Activated B cell treated with CpG ODN at 0.5 μM for 24 hours (primary cell): ENCODE measurements at places on chromosomes 12 and 14. TPM values are rescaled to one million over a fixed set of nuclear protein-coding genes. Genes with fewer than 3 reads are reported as not detected.

DNA sequence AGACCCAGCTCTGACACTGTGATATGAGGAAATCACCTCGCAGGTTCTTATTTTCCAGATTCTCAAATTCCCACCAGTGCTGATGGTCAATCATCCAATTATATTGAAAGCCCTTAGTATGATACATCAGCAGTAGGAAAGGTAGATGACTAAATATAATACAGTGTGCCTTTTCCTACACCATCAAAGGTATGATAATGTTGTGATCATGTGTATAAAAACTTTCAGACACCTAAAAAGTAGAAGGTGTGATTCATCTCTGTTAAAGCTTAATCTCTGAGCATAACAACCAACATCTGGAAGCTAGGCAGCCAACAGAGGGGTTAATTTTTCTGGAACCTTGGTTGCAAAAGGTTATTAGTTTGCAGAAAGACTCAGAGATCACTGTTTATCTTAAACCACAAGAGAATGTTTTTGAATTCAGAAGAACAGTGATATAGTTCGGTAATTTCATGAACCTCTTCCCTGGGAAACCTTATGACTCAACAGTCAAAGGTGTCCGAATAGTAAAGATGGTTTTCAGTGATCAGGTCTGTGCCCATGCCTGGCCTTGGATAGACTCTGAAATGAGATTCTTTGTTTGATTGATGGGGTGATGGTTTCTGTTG lies 122.5 kb downstream of the ETV6 start:
- no peak for DNase-seq
- peaks cover 67% of the 10 kb centered on the region for H3K4me1 ChIP-seq
- no peak overlapping the region for H3K27ac ChIP-seq
- no peak overlapping the region for H3K4me3 ChIP-seq
- H3K27me3 ChIP-seq, result no peaks in the 10 kb centered on the region
- H3K36me3 ChIP-seq, result peaks cover 45% of the 10 kb centered on the region

OTOGL gene
- total RNA-seq, result not detected in 2 replicates

- H3K27me3 ChIP-seq, result peaks cover 5% of the 10 kb centered on the region
- no peaks in the 10 kb centered on the region for H3K4me1 ChIP-seq
- H3K36me3 ChIP-seq, result no peaks in the 10 kb centered on the region
- no peak for DNase-seq
- no peak overlapping the region for H3K4me3 ChIP-seq
These were observed 219.8 kb downstream of the CRADD start for GRCh38 chr12:93896952-93897351.

- no peaks in the 10 kb centered on the region for H3K27me3 ChIP-seq
- no peaks in the 10 kb centered on the region for H3K36me3 ChIP-seq
- DNase-seq, result no peak
- peaks cover 17% of the 10 kb centered on the region for H3K4me1 ChIP-seq
- H3K4me3 ChIP-seq, result no peak overlapping the region
These were observed 19.8 kb upstream of the DHRS7 start for GRCh38 chr14:60184905-60185555.

SMCO2 gene
- total RNA-seq, result not detected in 2 replicates

DNA sequence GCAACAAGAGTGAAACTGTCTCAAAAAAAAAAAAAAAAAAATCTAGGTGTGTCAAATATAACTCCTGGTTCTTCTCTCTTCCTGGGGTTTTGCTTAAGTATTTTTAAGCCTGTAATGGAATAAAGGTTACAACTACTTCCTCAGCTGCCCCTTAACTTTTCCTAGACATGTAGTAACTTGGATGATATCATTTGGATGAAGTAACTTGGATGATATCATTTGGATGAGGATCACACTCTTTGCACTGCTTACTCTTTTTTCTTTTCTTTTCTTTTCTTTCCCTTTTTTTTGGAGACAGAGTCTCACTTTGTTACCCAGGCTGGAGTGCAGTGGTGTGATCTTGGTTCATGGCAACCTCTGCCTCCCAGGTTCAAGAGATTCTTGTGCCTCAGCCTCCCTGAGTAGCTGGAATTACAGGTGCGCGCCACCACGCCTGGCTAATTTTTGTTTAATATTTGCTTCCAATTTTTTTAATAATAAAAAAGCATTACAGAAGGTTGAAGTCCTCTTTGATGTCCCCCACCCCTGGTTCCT lies 775 bp upstream of the FAM186A start:
- H3K4me1 ChIP-seq, result peaks cover 19% of the 10 kb centered on the region
- no peak overlapping the region for H3K27ac ChIP-seq
- peaks cover 11% of the 10 kb centered on the region for H3K36me3 ChIP-seq
- DNase-seq, result no peak
- H3K27me3 ChIP-seq, result peaks cover 5% of the 10 kb centered on the region
- no peak overlapping the region for H3K4me3 ChIP-seq

DNA sequence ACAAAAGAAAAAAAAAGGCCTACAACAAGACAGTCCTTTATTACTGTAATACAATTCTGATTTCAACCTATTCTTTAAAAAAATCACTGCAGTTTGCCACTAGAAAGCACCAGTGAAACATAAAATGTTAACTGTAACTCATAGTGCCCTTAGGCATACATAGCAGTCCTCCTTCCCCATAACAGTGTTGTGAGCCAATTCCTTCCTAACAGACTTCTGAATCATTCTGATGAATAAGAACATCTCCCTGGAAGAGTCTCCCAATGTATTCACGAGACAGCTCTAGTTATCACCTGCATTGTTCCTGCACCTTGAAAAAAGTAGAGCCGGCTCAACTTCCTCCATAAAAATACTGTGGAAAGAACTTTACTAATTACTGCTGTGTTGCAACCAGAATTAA lies 213.6 kb upstream of the FSCB start:
- H3K27me3 ChIP-seq, result no peaks in the 10 kb centered on the region
- H3K4me1 ChIP-seq, result no peaks in the 10 kb centered on the region
- no peak overlapping the region for H3K27ac ChIP-seq
- no peaks in the 10 kb centered on the region for H3K36me3 ChIP-seq

GRCh38 chr14:52895000-52895399 lies 55.9 kb downstream of the FERMT2 start:
- H3K27ac ChIP-seq, result no peak overlapping the region
- H3K36me3 ChIP-seq, result no peaks in the 10 kb centered on the region
- no peak for DNase-seq
- H3K27me3 ChIP-seq, result peaks cover 5% of the 10 kb centered on the region
- H3K4me3 ChIP-seq, result no peak overlapping the region

DNA sequence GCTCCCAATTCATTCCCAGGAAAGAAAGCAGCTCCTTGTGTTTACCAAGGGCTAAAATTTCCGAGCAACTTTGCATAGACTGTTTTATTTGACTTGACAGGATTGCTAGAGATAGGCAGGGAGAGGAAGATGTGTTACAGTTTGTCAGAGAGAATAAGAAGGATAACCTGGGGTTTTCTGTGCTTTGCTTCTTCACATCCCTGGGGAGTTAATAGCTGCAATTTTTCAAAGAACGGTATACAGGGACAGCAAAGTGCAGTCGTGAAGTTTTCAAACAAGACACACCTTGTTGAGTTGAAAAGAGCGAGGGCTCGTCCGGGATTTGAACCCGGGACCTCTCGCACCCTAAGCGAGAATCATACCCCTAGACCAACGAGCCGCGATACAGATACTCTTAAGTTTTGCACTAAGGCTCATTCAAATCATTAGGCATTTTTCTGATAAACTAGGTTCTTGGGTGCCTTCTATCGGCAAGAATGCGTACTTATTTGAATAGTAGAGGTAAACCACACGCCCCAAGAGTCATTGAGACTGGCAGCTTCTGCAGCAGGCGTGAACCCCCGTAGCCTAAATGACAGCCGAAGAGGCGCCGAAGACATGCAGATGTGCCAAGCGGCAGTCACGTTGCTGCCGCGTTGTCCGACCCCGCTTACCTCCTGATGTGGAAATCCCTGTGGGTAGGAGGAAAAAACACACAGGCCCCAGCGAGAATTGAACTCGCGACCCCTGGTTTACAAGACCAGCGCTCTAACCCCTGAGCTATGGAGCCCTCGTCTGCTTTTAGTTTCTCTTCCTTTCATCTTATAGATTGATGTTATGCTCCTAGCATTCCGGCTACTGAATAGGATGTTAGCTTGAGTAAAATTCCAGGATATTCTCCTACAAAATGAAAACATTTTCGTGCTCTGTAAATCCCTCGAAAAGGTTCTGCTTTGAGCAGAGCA lies 22.2 kb upstream of the RNASE12 start:
- H3K36me3 ChIP-seq, result no peaks in the 10 kb centered on the region
- H3K4me1 ChIP-seq, result peaks cover 12% of the 10 kb centered on the region
- H3K4me3 ChIP-seq, result no peak overlapping the region

DNA sequence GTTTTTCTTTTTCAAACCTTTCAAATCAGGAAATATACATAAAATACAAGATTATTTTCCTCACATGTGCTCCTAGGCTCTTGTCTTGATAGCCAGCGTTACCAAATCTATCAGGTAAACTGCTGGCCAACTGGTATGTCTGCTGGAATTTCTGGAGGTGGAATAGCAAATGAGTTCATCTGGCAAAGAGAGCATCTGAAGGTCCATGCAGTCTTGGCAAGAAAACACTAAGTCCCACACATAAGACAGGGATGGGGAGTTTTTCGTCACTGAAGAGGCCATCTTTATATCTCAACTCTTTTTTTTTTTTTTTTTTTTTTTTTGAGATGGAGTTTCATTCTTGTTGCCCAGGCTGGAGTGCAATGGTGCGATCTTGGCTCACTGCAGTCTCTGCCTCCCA lies 60.1 kb downstream of the DERA start:
- no peak overlapping the region for H3K4me3 ChIP-seq
- DNase-seq, result no peak
- no peaks in the 10 kb centered on the region for H3K4me1 ChIP-seq

DNA sequence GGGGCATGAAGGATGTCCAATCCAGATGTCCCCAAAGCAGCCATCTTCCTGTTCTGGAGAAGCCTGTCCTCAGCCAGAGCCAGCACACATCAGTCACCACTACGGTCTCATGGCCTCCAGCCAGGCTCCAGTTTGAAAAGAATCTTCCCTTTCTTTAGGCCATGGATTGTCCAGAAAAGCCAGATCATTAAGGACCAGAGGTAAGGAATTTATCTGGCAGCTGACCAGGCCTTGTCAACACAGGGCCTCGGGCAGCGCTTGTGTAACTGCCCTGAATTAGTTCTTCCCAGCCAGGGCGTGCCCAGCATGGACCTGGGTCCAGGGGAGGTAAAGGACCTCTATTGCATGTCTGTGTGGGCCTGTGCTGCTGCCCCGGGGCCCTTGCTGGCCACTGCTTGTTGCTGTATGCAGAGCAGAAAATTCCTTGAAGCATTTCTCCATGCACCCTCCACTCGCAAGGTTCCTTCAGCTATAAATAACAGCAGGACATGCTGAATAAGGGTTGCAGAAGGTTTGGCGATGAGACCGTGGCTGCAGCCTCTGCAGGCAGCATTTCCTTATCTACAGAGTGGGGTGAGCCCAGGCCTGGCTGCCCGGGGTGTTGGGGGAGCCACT lies 21.7 kb upstream of the VPS37B start:
- H3K27ac ChIP-seq, result no peak overlapping the region
- no peaks in the 10 kb centered on the region for H3K27me3 ChIP-seq
- no peak for DNase-seq

GRCh38 chr14:68309616-68310015 lies 483.3 kb downstream of the ZFP36L1 start:
- no peaks in the 10 kb centered on the region for H3K27me3 ChIP-seq
- DNase-seq, result no peak
- no peaks in the 10 kb centered on the region for H3K36me3 ChIP-seq
- peaks cover 94% of the 10 kb centered on the region for H3K4me1 ChIP-seq
- peak overlapping the region; percentile 73 for H3K27ac ChIP-seq

ARG2 gene
- 0.40 and 0.46 TPM in 2 replicates for total RNA-seq
